ENCODE measurements at places on chromosomes 3 and 15. TPM values are rescaled to one million over a fixed set of nuclear protein-coding genes. Genes with fewer than 3 reads are reported as not detected.
A peak's percentile ranks its signal among the peaks of the same experiment; 100 is the strongest.

GRCh38 chr15:20340331-20340811, 201.2 kb downstream of the GOLGA6L6 start:
- H3K27me3 ChIP-seq = no peaks in the 10 kb centered on the region
- no peak overlapping the region for H3K27ac ChIP-seq
- peaks cover 13% of the 10 kb centered on the region for H3K36me3 ChIP-seq
- DNase-seq = no peak
- no peaks in the 10 kb centered on the region for H3K4me1 ChIP-seq
- H3K4me3 ChIP-seq = no peak overlapping the region

DNA sequence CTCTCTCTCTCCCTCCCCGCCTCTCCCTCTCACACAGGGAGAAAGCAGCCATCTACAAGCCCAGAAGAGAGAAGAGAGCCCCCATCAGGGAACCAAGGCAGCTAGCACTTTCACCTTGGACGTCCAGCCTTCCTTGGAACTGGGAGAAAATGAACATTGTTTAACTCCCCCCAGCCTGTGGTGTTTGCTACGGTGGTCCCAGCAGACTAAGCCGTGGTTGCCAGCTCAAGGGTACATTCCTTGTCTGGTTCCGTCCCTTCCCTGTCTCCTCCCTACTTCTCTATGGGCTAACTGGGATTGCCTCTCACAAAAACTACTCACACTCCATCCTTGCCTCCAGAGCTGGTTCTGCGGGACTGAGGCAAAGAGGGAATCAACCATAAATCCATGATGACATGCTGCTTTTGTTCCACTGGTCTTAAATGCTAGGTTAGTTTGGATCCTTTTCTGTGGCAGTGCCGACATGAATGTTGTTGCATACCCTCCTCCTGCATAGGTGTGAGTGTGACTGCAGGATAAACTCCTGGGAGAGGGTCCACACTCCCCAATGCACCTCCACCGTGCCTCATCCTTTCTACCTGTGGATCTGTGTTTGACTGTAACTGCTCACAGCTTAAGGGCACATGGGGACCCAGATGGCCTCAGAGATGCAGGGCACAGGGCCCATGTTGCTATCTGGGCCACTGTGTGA, 12.0 kb downstream of the C3orf22 start:
- DNase-seq = no peak
- no peaks in the 10 kb centered on the region for H3K4me1 ChIP-seq
- H3K4me3 ChIP-seq = no peak overlapping the region
- H3K36me3 ChIP-seq = no peaks in the 10 kb centered on the region
- no peaks in the 10 kb centered on the region for H3K27me3 ChIP-seq

DNA sequence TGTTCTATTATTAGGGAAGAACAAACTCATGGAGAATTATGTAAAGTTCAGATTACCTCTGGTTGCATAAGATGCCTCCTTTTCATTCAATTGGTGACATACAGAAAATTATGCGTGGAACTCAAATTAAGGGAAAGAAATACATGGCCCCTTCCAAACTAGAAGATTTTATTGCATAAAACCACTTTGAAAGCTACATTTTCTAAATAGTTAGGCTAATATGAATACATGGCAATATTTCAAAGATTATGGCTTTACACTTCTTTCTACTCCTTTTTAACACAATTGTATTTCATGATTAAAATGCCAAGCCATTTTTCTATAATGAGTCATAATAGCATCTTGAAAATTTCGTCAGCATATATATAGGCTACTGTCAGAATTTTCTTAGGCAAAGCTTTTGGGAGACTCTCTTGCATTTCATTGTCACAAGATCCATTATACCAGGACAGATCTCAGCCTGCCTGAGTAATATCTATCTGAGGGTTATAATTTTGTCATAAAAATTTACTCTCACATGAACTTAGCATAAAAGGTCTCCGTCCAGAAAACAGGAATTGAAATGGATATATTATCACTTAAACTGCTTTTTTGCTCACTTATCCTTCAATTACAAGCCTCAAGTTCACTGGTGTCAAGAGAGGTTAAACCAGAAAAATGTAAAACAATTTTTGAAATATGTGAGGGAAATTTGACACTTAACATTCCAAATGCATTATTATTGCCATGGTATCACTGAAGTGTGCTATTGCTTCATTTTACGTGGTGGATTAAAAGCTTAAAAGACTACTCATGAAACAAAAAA, 37.1 kb downstream of the CPA3 start:
- H3K36me3 ChIP-seq = no peaks in the 10 kb centered on the region
- H3K4me3 ChIP-seq = no peak overlapping the region
- no peak overlapping the region for H3K27ac ChIP-seq
- H3K27me3 ChIP-seq = no peaks in the 10 kb centered on the region
- no peaks in the 10 kb centered on the region for H3K4me1 ChIP-seq

DNA sequence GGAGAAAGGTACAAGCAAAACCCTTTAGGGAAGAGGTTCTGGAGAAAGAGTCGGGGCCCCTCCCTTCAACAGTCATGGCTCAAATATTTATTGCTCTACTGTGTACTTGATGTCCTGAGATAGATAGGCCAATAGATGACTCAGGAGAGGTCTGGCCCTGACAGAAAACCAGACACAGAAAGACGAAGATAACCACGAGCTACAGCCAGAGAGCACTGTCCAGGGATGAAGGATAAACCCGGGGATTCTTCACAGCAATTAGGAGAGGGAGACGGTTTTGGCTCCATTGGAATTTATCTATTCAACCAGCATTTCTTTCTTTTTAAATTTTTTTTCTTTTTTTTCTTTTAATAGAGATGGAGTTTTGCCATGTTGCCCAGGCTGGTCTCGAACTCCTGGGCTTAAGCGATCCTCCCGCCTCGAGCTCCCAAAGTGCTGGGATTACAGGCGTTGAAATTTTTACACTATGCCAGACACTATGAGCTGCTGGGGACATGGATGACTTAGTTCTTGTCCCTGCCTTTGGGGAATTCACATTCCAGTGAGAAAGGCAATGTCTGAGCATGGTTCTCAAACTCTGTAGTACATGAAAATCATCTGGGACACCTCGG, 4.6 kb upstream of the CIDEC start:
- H3K27ac ChIP-seq = no peak overlapping the region
- no peak for DNase-seq
- no peaks in the 10 kb centered on the region for H3K4me1 ChIP-seq
- no peaks in the 10 kb centered on the region for H3K36me3 ChIP-seq
- no peaks in the 10 kb centered on the region for H3K27me3 ChIP-seq

DNA sequence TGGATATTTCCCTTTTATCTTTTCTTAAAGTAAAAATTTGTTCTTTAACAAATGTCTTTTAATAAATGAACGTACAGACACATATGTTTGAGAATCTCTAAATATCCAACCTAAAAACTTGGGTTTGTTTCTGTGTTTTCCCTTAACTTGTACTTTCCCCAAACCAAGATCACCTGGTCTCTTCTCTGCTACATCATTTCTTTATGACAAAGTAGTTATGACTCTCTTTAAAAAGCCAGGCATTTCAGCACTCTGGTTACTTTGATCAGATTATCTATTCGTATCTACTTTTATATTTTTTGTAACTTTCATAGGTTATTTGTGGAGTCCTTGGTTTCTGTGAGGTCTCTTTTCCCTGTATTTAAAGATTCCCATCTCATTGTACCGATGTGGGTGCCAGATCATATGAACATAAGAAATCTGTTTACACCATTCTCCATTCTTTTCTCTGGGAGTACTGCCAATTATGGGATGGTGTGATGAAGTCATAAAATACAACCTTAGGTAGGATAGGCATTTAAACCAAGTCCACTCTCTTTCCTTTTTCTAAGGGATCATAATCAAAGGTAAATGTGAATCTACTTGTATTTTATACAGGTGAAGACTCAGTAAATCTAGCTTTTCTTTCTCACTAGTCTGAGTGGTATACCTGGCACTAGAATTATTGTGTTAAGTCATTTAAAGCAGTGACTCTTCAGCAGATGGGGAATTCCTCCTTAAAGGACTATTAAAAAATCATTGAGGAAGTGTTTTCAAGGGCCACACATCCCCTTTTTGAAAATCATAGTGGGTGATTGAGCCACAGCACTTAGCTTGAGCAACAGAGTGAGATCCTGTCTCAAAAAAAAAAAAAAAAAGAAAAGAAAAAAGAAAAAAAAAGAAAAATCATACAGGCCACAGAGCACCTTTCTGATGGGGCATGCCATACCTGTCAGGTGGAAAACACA, 12.4 kb upstream of the NFKBIZ start:
- H3K27me3 ChIP-seq = no peaks in the 10 kb centered on the region
- no peak overlapping the region for H3K4me3 ChIP-seq
- H3K4me1 ChIP-seq = no peaks in the 10 kb centered on the region

- peaks cover 10% of the 10 kb centered on the region for H3K4me1 ChIP-seq
- H3K27me3 ChIP-seq = no peaks in the 10 kb centered on the region
- H3K36me3 ChIP-seq = peaks cover 8% of the 10 kb centered on the region
- no peak overlapping the region for H3K4me3 ChIP-seq
- DNase-seq = no peak
Measured at GRCh38 chr15:99721104-99721778, 12.0 kb downstream of the LYSMD4 start.

GRCh38 chr3:190826018-190826417, 36.5 kb downstream of the GMNC start:
- H3K27ac ChIP-seq = no peak overlapping the region
- H3K4me3 ChIP-seq = no peak overlapping the region
- no peaks in the 10 kb centered on the region for H3K4me1 ChIP-seq

DNA sequence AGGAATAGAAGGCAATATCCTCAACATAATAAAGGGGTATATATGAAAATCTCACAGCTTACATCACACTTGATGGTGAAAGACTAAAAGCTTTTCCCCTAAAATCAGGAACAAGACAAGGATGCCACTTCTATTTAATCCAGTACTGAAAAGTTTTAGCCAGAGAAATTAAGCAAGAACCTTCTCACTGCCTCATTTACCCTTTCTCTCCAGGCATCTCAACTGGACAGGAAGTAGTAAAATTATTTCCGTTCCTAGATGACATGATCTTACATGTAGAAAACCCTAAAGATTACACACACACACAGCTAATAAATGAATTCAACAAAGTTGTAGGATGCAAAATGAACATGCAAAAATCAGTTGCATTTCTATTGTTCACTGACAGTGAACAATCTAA, 11.2 kb downstream of the SCAP start:
- no peaks in the 10 kb centered on the region for H3K4me1 ChIP-seq
- no peaks in the 10 kb centered on the region for H3K27me3 ChIP-seq

- H3K27ac ChIP-seq = no peak overlapping the region
- no peak overlapping the region for H3K4me3 ChIP-seq
- no peaks in the 10 kb centered on the region for H3K27me3 ChIP-seq
- H3K4me1 ChIP-seq = no peaks in the 10 kb centered on the region
Measured at GRCh38 chr3:2937055-2937454, 173.1 kb downstream of the IL5RA start.

DNA sequence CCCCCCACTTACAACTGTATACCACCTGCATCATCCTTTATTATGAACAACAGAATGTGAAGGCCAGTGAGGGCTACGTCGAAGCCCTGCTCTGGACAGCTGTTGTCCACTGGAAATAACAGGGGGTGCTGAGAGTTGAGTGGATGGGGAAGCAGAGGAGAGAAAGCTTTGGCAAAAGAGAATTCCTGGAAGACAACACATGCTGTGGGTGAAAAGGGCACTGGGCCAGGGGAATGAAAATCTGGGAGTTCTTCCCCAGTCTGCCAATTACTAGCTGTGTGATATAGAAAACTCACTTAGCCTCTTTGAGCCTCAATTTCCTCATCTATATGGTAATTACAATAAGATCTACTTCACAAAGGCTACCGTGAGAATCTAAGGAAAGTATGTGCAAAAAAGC, 40.7 kb downstream of the FSTL1 start:
- DNase-seq = no peak
- no peak overlapping the region for H3K27ac ChIP-seq
- H3K4me3 ChIP-seq = no peak overlapping the region
- H3K4me1 ChIP-seq = peaks cover 11% of the 10 kb centered on the region

GRCh38 chr15:86645925-86646500, 566.3 kb downstream of the AGBL1 start:
- no peaks in the 10 kb centered on the region for H3K27me3 ChIP-seq
- DNase-seq = no peak
- no peak overlapping the region for H3K27ac ChIP-seq
- H3K4me1 ChIP-seq = no peaks in the 10 kb centered on the region

- DNase-seq = peak; percentile 4
- peak overlapping the region; percentile 24 for H3K4me3 ChIP-seq
- no peaks in the 10 kb centered on the region for H3K4me1 ChIP-seq
- no peaks in the 10 kb centered on the region for H3K36me3 ChIP-seq
- H3K27me3 ChIP-seq = no peaks in the 10 kb centered on the region
- no peak overlapping the region for H3K27ac ChIP-seq
Measured at GRCh38 chr3:186413615-186414415, 51.8 kb upstream of the DGKG start.

DNA sequence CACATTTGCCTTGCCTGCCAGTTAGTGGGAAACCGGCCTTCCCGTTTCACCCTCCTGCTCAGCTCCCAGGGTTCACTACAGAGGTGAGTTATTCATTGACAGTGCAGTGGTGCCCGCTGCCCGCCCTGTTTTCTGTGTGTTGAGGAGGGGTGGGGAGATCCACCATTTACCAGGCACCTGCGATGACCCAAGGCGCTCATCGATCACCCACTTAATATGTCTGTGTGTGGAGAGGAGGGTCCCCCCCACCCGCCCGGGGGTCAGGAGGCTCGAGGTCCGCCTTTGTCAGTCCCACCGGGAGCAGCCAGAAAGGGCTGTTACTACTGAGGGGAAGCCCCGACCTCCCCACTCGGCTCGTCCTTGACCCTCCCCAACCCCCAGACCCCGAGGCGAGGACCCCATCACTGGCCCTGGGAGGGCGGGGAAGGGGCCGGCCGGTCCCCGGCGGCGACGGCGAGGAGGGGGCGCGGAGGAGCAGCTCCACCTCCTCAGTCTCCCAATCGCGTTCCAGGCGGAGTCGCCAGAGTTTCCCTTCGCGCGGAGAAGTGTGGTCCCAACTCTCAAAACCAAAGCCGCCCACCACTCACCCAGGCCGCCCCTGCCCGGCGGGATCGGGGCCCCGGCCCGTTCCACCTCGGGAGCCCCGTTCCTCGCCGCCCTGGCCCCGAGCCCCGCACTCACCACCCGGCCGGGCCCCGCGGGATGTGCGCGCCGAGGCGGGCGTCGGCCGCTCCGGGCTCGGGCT, 1.1 kb downstream of the PLXNB1 start:
- H3K27ac ChIP-seq = no peak overlapping the region
- H3K27me3 ChIP-seq = peaks cover 44% of the 10 kb centered on the region

Gene ACTC1
- polyA plus RNA-seq = 13.3 TPM

Gene CHST14
- 11.9 TPM for polyA plus RNA-seq

Gene SCG5
- polyA plus RNA-seq = 3.4 TPM

Gene POC1A
- 2.6 TPM for polyA plus RNA-seq

Gene PSTPIP1
- polyA plus RNA-seq = 54.8 TPM

Gene BLM
- 13.2 TPM for polyA plus RNA-seq

Gene C3orf33
- polyA plus RNA-seq = 3.1 TPM

Gene RPUSD2
- polyA plus RNA-seq = 15.2 TPM

Gene RASL12
- 6.8 TPM for polyA plus RNA-seq

All from thymus (tissue), 14 donors.